ENCODE measurements at places on chromosomes 13 and 19.
A peak's percentile ranks its signal among the peaks of the same experiment; 100 is the strongest.

DNA sequence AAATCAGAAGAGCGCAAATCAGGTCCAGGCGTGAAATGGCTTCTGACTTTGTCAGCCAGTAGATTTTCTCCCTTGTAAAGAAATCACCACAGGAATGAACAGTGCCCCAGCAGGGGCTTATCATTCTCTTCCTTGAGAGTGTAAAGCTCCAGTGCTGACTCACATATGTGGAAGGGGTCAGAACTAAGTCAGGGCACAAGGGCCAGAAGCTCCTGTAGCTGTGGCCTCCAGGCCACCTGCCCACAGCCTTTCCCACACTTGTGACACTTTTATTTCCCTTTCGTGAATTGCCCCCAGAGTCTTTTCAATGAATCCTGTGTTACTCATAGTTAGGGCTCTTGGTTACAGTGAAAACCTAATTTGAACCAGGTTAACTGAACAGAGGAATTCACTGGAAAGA lies 99.6 kb downstream of the SUCLA2 start:
- DNase-seq: peak; percentile 27

GRCh38 chr19:10168386-10168948 lies 26.3 kb downstream of the DNMT1 start:
- no peak for DNase-seq

DNA sequence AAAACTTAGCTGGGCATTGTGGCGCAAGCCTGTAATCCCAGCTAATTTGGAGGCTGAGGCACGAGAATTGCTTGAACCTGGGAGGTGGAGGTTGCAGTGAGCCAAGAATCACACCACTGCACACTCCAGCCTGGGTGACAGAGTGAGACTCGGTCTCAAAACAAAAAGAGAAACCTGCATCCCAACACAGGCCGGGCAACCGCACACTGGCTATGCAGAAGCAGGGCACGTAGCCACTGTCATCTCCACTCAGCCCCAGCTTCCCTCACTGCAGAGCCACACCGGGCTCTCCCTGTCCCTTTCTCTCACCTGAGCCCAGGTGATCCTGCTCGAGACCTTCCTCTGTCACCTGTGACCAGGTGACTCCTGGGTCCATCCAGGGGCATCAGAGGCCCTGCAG lies 11.7 kb downstream of the ELL start:
- DNase-seq: no peak

DNA sequence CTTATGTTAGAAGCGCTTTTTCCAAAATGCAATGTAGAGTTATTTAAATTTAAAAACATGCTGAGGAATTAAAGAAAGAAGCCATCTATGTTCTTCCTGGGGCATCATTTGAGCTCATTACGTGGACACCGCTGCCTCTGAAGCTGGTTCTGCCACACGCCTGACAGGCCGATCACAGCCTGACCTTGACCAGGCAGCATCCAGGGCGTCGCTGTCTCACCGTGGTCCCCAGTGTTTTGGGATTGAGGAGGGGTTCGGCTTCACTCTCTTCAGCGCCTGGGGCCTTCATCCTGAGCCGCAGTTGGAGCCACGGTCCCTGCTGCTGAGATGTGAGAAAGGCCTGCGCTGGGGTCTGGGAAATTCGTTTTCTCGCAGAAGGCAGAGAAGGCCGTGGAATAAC lies 64.0 kb downstream of the ATP11A start:
- DNase-seq: no peak

DNA sequence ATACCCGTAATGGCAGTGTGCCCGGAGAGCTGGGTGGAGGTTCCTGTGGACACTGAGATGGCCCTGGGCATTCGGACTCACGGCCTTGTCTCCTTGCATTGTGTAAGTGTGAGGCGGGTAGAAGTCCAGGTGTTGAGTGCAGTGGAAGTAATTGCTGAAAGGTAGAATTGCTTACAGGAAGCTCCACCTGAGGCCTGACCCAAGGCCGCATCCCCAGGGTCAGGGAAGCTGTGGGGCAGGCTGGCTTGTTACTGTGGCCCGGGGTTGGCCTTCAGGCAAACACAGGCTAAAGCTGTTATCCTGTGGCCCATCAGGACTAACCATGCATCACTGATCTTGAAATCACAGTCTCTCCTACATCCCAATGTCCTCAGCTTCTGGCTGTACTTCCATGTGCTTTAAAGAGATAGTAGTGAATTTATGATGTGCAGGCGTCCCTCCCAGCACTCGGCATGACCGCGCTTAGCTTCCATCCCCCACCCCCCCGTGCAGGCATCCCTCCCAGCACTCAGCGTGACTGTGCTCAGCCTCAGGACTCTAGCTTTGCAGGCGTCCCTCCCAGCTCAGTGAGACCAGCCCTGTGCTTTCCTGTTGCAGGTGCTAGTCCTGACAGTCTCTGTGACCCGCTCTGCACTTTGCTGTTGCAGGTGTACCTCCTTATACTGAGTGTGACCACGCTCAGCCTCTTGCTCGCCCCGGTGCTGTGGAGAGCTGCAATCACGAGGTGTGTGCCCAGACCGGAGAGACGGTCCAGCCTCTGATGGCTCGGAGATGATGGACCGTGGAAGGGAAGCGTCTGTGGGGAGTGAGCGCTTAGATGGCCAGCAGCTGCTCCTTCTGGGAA lies 35.6 kb upstream of the TFDP1 start:
- no peak for DNase-seq

Data from fibroblast of mammary gland (primary cell).